ENCODE measurements at places on chromosomes 2 and 18. TPM values are rescaled to one million over a fixed set of nuclear protein-coding genes. Genes with fewer than 3 reads are reported as not detected.

Gene ZNF142
- total RNA-seq, result 51.8 TPM

Gene RAD51AP2
- total RNA-seq, result not detected

Gene CCDC138
- 10.9 TPM for total RNA-seq

Gene TMEM182
- 2.3 TPM for total RNA-seq

Gene ARHGAP25
- 82.8 TPM for total RNA-seq

Gene CCDC150
- total RNA-seq, result 9.0 TPM

Gene DSEL
- total RNA-seq, result 0.02 TPM

Gene MMADHC
- 108 TPM for total RNA-seq

Gene CRYBA2
- total RNA-seq, result not detected

Gene CHST9
- not detected for total RNA-seq

Gene C2orf15
- total RNA-seq, result 0.34 TPM

Gene MAP2
- total RNA-seq, result 0.05 TPM

Gene LAMA3
- total RNA-seq, result 0.11 TPM
